ENCODE measurements at places on chromosomes 1 and 21.

DNA sequence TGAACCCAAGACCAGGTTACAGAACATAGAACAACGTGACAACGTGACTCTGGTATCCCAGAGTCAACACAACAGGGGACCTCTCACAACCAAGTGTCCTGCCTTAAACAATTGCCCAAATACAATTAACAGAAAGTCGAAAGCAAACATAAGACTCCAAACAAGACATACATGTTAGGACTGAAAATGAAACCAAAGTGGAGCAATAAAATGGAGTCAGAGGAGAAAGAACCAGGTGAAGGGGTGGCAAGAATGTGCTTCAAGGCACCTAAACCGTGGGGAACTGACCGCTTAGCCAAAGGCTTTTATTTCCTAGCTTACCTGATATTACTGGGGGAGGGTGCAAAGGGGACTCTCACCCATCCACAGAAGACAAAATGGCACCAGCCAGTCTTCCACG, 17.8 kb downstream of the BACE2 start:
- DNase-seq = no peak

DNA sequence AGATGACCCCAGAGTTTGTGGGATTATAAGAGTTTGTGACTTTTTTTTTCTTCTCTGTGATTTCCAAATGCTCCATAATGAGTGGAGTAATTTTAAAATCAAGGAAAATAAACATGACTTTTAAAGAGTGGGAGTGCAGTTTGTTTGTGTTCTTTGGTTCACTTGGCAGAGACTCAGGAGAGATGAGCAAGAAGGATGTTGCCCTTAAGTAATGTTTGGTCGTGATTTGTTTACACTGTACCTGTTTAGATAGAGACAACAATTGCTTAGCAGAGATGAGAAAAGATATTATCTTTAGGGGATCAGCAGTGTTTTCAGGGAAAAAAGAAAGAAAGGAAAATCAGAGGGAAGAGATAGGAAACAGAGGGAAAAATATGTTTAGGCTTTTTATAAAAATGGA, 170.8 kb downstream of the ADSS2 start:
- no peak for DNase-seq

- DNase-seq = no peak
Observed at GRCh38 chr1:112457241-112457640, 51.5 kb upstream of the WNT2B start.

- no peak for DNase-seq
Observed at GRCh38 chr1:193181985-193182384, 4.4 kb downstream of the B3GALT2 start.

DNA sequence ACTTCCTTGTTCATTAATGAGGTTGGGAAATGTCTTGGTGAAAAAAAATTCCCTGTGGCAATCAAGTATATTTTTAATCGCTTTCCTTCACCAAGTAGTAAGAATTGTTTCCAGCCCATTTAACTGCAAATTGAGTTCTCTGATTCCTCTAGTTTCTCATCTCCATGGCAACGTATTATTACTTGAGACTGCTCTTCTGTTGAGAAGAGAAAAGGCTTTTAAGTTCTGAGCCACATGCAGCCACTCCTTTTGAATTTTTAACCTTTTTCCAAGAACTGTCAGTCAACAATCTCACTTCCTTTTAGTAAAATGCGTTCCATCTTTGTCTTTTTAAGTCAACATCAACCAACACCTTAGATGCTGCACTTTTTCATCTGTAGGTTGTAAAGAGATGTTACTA, 75.7 kb upstream of the KIAA1614 start:
- DNase-seq = no peak

DNA sequence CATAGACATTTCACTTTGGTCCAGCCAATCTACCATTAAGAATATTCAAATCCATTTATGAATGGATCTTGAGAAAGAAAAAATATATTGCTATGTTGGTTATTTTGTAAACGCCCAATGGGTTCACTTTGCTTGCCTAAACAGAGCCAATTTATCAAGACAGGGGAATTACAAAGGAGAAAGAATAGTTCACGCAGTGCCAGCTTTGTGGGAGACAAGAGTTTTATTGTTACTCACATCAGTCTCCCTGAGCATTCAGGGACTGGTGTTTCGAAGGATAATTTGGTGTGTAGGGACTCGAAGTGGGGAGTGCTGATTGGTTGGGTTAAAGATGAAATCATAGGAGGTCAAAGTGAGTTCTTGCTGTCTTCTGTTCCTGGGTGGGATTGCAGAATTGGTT, 135.3 kb downstream of the GABPA start:
- no peak for DNase-seq

- DNase-seq = no peak
Observed at GRCh38 chr1:26409191-26409807, 1.3 kb upstream of the LIN28A start.

- DNase-seq = no peak
Observed at GRCh38 chr21:26572702-26573381, at the start of gene CYYR1. CYYR1 (minus strand) TSS chr21:26573286; CDS start chr21:26572940, 346 bp downstream.

GRCh38 chr1:18290740-18291412, 183.3 kb downstream of the IGSF21 start:
- no peak for DNase-seq

GRCh38 chr1:241706967-241707366, 54.9 kb downstream of the WDR64 start:
- no peak for DNase-seq

DNA sequence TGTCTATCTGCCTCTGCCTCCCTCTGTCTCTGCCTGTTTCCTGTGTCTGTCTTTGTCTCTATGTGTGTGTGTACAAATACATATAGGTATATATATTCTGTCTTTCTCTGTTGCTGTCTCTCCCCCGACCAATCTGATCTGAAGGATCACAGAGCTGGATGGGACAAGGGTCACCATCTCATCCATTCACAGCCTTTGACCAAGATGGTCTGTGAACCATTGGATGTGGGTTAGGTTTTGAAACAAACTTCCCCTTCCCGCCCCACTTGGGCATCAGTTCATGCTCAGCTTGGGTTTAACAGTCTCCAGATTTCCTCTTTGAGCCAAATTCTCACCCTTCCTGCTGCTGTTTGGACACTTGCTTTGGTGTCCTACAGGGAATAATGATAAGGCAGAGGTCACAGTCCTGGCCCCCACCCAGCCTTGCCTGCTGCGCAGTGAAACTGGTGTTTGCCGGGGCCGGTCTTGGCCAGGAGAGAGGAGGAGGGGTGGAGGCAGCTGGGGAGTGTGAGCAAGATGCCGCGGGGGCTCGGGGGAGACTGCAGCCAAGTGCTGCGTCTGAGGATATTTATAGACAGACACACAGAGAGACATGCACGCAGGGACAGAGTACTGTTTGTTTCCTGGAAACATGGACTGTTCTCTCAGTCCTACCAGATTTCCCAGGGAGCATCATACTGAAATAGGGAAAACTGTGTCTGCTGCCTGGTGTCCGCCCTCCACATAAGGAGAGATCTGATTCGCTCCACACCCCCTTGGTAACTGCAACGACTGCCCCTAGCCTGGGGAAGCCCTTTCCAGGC, 27.0 kb upstream of the BTG2 start:
- DNase-seq = no peak

DNA sequence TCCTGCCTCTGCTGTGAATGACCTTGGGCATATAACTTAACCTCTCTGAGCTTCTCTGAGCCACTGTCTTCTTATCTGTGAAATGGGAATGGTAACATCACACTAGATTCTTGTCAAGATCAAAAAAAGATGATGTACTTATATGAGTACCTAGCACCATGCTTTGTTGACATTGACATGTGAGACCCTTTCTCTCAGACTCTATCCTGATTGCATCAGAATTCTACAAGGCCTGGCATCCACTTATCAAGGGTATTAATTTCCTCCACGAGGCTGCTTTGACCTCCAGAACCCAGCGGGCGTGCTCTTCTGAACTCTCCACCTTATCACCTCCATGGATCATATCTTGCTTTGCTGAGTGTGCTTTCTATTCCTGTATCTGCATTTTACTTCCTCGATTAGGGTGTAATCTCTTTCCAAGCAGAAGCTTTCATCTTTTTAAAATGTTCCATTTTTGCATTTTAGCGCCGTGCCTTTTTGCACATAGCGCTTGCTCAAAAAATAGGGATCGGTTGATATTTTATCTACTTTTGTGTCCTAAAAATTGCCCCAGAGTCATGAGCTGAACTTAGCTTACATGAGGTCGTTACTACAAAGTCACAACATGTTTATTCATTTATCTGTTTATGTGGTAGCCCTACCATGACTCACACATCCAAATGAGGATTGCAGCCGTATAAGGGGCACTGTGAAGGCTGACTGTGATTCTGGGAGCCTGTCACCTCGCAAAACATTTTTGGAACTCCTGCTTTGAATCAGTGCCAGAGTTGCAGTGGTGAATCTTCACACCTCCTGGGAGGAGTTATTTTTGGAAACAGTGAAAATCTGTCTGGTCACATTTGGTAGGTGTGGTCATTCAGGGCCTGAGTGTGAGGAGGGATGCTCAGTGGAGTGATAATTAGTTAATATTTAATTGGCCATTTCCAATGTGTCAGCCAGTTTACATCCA, 63.2 kb downstream of the IER5 start:
- no peak for DNase-seq

Data from non-pigmented ciliary epithelial cell (primary cell).